Fibroblast of the aortic adventitia (primary cell): ENCODE measurements at places on chromosomes 7 and 10. TPM values are rescaled to one million over a fixed set of nuclear protein-coding genes. Genes with fewer than 3 reads are reported as not detected.

The POLR1F gene
- total RNA-seq: 21.9 and 225 TPM in 2 replicates

The COL28A1 gene
- 0.09 TPM in 1 of 2 replicates, not detected in the other for total RNA-seq

The ARHGEF35 gene
- total RNA-seq: 1.1 and 2.7 TPM in 2 replicates

The AKR1D1 gene
- not detected in 2 replicates for total RNA-seq

The NANOS1 gene
- total RNA-seq: 2.1 and 2.7 TPM in 2 replicates

The DRGX gene
- total RNA-seq: not detected in 2 replicates

The TRIM50 gene
- not detected in 2 replicates for total RNA-seq

The NPFFR1 gene
- not detected in 2 replicates for total RNA-seq
